Activated T-cell treated with anti-CD3 and anti-CD28 coated beads, Interleukin-2, amount 50 U/mL, for 4 hours (primary cell): ENCODE measurements at places on chromosomes 16 and 17.

DNA sequence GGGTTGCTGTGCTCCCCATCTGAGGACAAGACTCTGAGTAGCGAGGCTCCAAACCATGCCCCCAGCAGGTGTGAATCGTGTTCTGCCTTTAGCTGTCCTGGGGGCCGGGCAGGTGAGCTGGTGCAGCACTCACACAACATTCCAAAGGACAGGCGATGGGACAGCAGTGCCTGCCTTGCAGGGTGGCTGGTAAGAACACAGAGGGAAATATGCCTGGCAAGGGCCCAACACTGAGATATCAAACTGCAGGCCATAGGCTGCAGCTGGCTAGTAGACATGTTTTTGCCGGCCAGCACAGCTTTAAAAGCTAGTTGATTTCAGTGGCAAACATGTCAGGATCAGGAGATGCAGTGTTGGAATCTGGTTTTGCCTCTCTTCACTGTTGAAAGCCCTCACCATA, 23.6 kb downstream of the CLEC16A start:
- no peak for DNase-seq

DNA sequence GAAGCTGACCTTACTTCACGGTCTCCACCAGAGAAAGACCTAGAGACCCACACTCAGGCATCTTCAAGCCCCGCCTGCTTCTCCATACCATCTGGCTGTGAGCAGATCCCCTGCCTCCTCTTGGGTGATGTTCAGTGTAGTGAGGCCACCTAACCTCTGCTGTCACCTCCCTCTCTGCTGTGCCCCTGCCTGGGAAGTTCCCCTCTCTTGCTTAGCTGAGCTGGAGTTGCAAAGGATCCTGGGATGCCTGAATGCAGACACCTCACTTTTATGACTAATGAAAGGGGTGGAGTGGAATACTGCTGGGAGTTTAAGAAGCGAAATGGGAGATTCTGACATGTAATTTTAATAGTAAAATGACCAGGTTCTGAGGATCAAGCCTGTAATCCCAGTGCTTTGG, 5.8 kb downstream of the IRX3 start:
- DNase-seq, result no peak

DNA sequence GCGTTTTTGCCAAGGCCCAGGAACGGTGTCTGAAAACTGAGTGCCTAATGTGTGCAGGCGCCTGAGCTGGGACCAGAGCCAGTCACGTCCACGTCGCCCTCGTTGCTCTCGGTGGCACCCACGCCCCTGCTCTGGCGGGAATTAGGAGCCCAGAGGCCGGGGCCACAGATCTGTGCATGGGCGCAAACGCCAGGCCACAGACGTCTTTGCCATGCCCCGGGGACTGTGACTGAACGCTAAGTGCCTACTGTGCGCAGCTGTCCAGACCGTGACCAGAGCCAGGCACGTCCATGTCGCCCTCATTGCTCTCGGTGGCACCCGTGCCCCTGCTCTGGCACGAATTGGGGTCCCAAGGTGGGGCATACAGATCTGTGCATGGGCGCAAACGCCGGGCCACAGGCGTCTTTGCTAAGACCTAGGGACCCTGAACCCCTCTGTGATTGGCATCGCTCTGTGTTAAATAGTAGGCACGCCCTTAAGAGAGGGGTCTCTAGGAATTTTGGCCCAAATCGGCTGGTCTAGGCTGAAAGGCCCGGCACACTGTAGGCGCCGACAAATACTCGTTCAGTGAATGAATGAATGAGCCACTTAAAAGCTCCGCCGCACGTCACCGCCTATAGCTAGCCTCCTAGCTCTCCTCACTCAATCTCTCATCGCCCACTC, 827 bp upstream of the UBALD1 start:
- DNase-seq, result no peak

- DNase-seq, result no peak
Observed at GRCh38 chr17:64250233-64250835, 12.7 kb downstream of the TEX2 start.

GRCh38 chr16:4746991-4747574, 12.7 kb downstream of the DNAAF8 start:
- DNase-seq, result no peak

DNA sequence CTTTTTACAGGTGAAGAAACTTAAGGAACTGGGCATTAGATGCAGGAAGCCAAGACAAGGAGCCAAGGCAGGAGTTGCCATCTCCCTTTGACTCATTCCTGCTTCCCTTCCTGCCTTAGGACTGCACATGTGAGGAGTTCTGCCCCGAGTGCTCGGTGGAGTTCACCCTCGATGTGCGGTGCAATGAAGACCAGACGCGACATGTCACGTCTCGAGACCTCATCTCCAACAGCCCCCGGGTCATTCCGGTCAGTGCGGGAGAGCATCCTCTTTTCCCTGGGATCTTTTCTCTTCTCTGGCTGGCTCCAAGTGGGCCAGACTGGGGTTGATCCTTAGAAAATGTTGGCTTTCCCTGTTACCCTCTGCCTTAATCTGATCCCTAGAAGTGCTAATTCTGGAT, 6.6 kb downstream of the POLR2C start:
- no peak for DNase-seq

GRCh38 chr17:35407531-35407930, 24.8 kb downstream of the SLFN12 start:
- DNase-seq, result no peak

DNA sequence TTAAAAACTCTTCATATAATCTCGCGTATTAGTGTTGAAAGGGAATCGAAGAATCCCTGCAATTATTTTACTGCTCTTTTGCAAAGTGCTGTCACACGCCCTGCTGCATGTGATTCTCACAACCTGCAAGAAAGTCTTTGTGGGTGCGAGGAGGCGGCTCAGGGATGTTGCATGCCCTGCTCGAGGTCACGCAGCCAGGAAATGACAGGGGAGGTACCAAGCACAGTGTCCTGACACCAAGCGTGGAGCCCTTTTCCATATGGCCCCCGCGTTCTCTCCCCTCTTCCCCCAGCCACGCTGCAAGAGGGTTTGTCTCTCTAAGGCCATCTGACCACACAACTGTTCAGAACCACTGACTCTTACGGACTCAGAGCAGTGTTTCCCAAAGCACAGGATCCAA, 37.6 kb downstream of the OR3A1 start:
- no peak for DNase-seq

DNA sequence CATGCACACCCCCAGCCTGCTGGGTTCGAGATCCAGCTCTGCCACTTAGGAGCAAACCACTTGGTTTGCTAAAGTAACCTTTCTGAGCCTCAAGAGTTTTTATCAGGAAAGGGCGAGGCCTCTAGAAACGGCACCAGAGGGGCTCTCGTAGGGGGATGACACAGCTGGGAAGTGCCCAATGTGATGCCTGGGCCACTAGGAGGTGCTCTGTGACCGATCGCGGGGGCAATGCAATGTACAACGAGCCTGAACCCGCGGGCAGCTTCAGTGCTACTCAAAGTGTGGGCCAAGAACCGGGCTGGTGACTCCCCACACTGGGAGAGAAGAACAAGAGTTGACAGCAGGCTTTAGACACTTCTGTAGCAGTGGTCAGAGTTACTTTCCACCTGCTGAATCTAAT, 9.4 kb downstream of the C16orf89 start:
- DNase-seq, result peak; percentile 26

DNA sequence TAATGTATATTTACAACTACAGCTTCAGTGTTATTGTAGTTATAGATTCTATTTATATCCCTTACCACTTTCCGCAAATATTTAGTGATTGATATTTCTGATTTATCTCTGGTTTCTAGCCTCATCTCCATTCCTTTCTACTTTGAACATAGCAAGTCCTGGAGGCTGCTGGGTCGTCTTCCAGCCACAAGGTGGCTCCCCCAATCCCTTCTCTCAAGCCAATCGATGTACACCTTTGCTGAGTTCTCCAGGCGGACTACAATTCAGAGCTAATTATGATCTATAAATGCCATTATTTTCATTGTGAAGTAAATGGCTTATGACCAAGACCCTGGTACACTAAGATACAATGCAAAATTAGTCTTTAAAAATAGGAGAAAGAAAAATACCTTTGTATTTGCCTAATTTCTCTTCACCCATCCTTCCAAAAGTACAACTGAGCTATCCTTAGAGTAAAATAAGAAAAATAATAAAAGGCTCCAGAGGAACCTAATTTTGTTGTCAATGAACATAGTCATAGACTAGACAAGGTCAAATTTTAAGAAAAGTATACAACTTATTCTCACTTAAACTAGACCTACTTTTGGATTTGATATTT, 122.1 kb downstream of the SKAP1 start:
- peak; percentile 49 for DNase-seq

GRCh38 chr17:40326014-40326831, 17.2 kb downstream of the RARA start:
- peak; percentile 34 for DNase-seq

- DNase-seq, result no peak
Observed at GRCh38 chr17:78560731-78561130, 16.5 kb downstream of the DNAH17 start.

- no peak for DNase-seq
Observed at GRCh38 chr16:51211148-51211547, 60.1 kb upstream of the SALL1 start.

DNA sequence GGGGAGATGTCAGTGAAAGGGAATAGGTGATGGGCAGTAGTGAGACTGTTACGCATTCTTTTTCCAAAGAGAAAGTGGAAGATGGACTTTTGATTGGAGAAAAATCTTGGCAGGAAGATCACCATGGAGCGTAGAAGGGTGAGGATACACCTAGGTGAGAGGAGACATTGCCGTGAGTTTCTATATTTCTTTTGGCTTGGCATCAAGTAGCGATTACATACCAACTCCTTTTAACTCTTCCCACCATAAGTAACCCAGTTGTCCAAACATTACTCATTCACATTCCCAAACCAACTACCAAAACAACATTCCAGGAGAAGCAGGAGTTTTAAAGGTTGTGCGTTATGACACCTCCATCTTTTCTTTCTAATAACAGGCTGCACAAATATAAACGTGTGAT, 10.7 kb upstream of the KRT28 start:
- DNase-seq, result no peak

DNA sequence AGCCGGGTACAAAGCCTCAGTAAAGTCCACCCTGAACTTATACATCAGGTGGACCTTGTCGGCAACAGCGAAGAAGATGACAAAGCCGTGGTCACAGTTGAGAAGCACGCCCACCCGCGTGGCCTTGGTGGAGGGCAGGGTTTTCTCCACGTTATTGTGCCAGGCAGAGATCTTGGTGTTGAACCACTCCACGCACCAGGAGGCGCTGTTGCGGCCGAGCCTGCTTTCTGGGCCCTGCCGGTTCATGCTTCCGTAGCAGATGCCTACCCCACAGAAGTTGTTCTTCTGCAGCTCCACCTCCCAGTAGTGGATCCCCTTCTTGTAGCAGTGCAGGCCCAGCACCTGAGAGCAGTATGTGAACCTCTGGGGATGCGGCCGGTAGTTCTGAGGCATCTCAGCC, 22.1 kb downstream of the TRIM25 start:
- DNase-seq, result peak; percentile 56

GRCh38 chr16:4015275-4016004, 100.8 kb downstream of the ADCY9 start:
- DNase-seq, result no peak

DNA sequence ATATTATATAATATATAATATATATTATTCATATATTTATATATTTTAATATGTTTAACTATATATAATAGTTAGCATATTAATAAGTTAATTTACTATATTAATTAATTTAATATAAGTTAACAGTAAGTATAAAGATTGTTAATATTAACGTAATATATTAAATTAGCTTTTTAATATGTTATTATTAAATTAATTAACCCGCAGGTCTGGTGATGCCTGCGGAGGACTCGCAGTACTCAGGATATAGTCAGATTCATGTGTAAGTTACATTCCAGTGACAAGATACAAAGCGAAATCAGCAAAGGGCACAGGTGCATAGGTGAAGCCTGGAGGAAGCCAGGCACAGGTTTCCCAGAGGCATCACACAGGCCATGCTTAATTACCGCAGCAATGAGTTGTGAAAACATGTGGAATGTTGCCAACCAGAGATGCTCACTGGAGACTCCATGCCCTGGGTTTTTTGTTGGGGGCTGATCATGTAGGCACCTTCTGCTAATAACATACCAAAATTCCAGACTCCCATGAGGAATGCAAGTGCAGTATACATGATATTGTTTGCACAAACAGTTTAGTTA, 130.4 kb upstream of the MPHOSPH6 start:
- no peak for DNase-seq

DNA sequence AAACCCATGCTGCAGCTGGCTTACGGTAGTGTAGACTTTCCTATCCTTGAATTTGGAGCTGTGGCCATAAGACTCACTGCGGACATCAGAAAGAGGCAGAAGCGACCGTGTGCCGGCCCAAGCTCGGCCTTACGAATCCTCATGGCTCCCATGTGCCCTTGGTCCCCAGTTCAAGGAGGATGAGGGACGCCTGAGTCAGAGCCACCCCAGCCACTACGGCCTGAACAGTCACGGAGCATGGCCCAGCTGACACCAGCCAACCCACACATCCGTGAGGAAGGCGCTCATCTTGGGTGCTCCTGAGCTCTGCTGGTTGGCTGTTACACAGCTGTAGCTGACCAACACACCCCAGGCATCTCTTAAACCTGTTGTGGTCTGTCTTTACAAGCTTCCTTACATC, 44.0 kb downstream of the ZCCHC14 start:
- DNase-seq, result no peak

DNA sequence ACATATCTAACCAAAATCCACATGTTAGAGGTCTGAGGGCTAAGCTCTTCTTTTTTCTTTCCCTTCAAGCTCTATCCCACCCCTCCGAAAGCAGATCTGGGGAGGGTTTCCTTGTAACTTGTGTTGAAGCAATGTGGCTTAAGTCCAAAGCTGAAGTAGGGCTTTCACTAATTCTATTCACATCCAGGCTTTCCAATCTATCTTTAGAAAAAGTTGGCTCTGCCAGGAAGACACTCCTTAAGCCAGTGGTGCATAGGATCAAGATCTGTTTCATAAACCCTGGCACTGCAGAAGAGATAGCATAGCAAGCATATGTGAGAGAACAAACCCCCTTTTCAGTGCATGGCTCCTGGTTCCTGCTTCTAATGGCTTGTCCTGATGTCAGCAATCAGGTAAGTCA, 34.9 kb upstream of the DHX40 start:
- DNase-seq, result no peak

GRCh38 chr16:21100447-21100846, 50.2 kb downstream of the DNAH3 start:
- no peak for DNase-seq

DNA sequence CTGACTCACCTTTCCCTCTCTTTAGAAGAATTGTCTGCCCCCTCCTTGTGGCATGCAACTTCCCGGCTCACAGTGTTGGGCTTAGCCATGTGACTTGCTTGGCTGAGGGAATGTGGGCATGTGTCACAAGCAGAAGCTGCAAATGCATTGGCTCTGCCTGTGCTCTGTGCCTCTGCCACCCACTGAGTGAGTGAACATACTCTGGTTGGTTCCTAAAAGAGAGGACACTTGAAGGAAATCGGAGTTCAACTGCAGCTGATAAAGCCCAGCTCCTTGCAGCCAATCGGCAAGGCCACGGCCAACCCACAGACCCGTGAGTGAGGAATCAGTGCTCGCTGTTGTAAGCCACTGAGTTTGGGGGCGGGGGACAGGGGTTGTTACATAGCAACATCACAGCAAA, 10.9 kb upstream of the GINS2 start:
- no peak for DNase-seq

GRCh38 chr17:36933512-36934143, 3.6 kb upstream of the LHX1 start:
- no peak for DNase-seq
